ENCODE measurements at places on chromosomes 4 and X.

- no peak for DNase-seq
Observed at GRCh38 chr4:189826657-189827056, 114.0 kb upstream of the FRG1 start.

DNA sequence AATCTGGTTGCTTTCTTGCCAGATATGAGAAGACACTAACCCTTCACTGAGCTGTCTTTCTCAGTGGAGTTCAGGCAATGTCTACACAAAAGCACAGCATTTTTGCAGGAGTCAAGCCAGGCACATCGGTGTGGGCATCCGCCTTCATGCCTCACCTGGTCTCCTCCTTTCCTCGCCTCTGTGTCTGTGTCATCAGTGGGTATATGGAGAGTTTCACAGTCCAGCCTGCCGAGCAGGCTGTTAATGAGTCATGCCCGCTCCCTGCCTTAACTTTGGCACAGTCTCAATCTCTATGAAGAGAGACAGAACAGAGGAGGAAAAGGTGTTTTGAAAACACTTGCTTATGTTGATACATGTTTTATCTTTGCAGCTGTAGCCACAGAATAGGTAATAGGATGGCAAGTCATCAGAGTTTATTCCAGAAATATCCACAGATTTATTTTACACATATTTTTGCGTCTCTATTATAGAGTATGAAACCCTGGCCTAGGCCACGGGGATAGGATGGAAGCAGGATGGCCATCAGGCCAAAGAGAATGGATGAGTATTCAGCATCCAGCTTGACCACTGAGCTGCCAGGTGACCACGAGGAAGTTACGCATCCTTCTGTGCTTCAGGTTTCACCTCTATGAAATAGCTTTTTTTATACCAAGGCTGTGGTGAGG is 32.8 kb upstream of the MAML3 start:
- no peak for DNase-seq

DNA sequence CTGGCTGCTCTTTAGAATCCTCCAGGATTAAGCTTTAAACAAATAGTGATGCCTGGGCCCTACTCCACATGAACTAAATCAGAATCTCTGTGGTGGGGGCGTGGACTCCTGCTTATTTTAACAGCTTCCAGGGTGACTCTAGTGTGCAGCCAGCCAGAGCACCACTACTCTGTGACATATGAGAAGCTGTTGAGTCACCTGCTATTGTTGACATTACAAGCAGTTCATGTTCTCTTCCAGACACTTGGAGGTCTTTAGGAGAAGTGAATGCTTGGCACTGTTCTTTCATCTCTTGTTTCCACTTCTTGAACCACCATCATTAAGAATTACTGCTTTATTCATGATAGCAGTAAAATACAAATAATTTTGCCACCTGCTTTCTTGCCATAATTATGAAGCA is 426 bp upstream of the C4orf51 start:
- no peak for DNase-seq

- DNase-seq: no peak
Observed at GRCh38 chrX:11704725-11705495, 39.2 kb upstream of the ARHGAP6 start.

DNA sequence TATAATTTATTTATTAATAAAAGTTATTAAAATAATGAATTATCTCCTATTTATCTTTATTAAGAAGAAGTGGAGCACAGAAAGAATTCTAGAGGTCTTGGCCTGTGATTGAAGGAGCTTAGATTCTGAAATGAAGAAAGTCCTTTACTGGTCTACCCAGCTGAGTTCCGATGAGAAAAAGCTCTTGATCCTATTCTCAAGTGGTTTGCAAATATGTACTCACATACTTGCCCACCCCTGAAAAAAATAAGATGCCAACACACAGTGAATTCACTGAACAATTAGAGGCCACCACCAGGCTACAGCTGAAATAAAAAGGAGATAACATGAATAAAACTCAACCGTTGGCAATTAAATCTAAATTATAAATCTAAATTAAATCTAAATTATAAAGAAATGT is 253.4 kb downstream of the MAPK10 start:
- DNase-seq: no peak

DNA sequence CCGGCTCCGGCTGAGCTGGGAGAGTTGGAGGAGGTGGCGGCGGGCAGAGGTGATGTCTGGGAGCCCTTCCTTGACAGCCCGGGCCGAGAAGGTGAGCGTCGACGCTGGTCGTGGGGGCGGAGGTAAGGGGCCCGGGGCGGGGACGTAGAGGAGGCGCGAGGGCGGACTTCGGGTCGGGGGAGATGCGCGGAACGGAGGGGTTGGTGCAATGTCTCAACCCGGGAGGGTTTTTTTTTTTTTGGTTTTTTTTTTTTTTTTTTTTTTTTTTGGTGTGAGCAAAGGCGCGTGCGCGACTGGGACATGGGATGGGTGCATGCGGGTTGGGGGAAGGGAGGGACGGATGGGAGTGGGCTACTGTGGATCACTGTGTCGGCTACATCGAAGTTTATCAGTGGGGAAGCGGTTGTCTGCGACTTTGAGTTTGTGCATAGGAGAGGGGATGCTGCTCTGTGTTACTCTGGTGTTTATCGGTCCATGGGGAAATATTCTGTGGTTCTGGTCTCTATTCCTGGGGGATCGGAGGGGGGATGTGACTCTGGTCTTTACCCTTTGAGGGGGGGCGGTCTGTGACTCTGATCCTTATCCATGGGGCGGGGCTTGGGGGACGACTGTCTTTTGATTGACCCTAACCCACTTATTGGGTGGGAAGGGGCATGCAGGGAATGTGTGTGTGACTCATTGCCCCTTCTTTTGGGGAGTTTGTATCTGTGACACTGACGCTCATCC is 537 bp downstream of the RBM10 start:
- peak; percentile 5 for DNase-seq

- DNase-seq: no peak
Observed at GRCh38 chr4:2489841-2490552, 21.1 kb downstream of the RNF4 start.

- DNase-seq: no peak
Observed at GRCh38 chr4:1522606-1523005, 116.4 kb upstream of the NKX1-1 start.

DNA sequence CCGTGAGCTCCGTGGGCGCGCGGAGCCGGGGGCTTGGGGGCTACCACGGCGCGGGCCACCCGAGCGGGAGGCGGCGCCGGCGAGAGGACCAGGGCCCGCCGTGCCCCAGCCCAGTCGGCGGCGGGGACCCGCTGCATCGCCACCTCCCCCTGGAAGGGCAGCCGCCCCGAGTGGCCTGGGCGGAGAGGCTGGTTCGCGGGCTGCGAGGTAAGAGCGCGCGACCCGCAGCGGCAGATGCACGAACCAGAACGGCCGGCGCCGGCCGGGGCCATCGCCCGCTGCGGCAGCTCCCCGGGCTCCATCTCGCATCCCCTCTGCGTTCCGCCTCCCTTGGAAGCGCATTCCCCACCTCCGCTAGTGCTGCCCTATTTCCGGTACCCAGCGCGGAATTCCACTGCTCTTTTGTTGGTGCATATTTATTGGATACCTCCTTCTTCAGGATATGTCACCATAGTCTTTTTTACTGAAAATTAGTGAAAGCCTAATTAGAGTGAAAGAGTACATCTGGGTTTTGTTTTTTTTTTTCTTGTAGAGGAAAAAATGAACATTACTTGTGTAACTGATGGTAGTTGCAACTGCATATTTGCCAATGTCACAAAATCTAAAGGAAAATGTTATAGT is 797 bp downstream of the PKD2 start:
- peak; percentile 1 for DNase-seq

DNA sequence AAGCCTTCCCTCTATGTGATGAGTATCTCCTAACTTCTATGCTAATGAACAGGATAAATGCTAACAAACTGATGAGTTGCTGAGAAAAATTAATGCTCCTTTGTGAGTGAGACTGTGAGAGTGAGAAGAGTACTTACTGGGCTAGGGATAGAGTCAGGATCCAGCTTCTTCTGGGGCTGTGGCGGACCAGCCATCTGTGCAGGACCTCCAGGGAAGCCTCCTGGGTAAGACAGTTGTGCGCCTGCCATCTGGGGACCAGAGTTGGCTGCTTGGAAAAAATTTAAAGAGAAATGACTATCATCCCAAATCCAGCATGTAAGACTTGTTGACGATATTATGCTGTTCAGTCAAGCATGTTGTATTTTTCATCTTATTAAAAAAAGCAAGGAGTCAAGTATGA is 21.0 kb downstream of the SEC24D start:
- DNase-seq: no peak

- DNase-seq: no peak
Observed at GRCh38 chr4:164779811-164780216, 25.9 kb downstream of the SMIM31 start.

DNA sequence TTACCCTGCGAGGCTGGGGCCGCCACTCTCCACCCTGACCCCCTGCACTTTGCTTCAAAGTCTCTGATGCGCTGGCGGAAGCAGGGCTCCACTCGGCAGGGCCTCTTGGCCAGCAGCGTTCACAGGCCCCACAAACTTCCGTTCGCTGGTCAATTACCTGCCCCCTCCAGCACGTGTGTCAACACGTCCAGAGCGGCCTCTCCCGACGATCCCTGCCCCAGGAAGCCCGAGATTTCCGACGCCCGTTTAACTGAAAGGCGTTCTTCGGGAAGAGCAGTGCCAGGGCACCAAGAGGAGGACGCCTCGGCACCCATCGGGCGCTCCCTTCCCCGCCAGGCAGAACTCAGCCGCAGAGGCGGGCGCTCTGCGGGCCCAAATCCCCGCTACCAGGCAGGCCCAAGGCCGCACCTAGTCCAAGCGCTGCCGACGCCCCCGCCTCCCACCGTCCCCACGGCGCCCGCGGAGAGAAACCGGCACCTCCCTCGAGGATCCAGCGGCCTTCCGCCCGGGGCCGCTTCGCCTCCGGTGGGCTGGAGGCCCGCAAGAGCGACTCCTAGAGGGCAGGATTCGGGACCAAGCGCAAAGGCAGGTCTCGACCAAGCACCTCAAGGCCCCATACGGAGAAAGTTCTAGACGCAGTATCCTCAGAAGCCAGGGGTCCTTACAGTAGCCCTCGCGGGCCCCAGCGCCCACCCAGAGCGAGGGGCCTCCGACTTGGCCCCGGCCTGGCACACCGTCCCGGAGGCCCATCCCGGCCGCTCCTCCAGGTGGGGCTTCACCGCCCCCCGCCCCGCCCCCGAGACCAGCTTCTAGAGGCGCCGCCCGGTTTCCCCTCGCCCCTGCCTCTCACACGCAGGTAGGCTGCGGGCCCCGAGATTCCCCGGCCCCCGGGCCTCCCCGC is 586 bp downstream of the BCAP31 start:
- peak; percentile 14 for DNase-seq

GRCh38 chr4:100189820-100190642 is at the start of gene DDIT4L:
Gene DDIT4L (minus strand): TSS chr4:100190468. CDS start chr4:100189983, 485 bp downstream.
- DNase-seq: no peak

- DNase-seq: no peak
Observed at GRCh38 chr4:1777822-1778641, 15.1 kb upstream of the FGFR3 start.

GRCh38 chrX:153407736-153408135 is 3.5 kb upstream of the ZFP92 start:
- no peak for DNase-seq

DNA sequence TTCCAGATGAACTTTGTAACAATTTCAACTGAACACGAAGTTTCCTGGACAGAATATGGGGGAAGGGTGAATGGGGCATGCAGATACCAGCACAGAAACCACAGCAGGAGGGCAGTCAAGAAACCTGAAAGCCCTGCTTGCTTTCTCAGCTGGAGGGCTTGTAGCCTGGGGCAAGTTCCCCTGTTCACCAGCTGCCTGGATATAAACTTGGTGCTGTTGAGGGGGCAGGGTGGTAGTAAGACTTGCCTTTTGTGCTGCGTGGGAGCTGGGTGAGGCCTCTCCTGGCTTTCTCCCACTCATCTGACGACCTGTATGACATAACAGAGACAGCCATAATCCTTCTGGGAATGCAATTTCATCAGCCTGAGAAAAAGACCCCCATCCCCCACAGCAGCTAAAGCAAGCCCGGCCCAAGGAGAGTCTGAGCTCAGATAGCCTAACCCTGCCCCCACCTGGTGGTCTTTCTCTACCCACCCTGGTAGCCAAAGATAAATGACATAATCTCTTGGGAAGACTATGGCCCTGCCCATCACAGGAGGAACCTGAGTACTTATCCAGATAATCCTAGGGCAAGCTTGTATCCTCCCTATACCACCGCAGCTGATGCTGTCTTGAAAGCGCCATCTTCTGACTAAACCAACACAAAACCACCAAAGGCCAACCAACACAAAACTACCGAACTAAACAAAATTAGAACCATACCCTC is 234.3 kb downstream of the LAS1L start:
- no peak for DNase-seq

- DNase-seq: peak; percentile 32
Observed at GRCh38 chr4:122576261-122577188, 44.3 kb downstream of the IL21 start.
